ENCODE measurements at places on chromosomes 4 and X.

DNA sequence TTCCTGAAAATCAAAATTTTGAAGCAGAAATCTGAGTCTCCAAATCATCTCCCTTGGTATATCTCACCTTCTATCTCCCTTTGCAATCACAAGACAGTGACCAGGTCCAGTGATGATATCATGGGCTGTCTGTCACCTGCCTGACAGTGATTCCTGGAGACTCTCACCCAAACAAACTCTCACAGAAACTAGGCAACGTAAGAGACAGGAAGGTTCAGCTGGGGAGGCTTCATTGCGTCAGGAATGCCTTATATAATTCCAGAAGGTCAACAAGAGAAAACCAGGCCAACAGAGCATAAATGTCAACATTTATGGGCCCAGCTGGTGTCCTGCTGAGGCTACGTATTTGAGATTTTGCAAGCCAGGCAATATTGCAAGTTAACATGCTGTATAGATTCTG, 412.7 kb downstream of the KCNIP4 start:
- no peak for DNase-seq

GRCh38 chrX:129599499-129599898, 55.3 kb downstream of the APLN start:
- no peak for DNase-seq

- DNase-seq, result no peak
Observed at GRCh38 chr4:138259824-138260223, 17.7 kb upstream of the SLC7A11 start.

- DNase-seq, result no peak
Observed at GRCh38 chr4:27364509-27364908, 503.9 kb downstream of the STIM2 start.

- no peak for DNase-seq
Observed at GRCh38 chr4:113404167-113404571, 354.7 kb downstream of the ANK2 start.

DNA sequence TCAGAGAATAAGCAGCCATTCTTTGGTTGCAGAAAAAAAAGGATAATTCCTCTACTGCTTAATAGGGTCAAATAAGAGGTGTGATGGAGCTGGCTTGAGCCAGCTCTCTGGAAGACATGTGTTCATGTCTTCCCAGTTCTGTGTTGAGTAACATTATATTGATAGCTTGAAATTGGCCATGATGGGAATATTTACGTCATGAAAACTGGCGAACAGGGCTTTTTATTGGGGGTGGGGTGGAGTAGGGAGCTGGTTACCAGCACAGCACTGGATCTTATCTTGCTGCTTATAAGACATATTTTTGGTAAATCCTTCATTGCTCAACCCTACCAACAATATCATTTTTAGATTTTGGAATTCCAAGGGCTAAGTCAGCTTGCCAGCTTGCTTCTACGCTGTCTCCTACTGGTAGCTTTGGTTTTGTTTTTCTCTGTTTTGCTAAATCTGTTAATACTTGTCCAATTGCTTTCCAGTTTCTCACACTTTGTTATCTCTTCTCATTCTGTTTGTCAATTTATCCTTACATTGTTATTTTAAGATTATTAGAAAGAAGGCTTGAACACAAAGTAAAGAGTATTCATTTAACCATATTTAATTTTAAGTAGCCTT, 25.3 kb upstream of the GBA3 start:
- no peak for DNase-seq

- no peak for DNase-seq
Observed at GRCh38 chrX:133412246-133412645, 3.0 kb downstream of the GPC4 start.

GRCh38 chrX:38304010-38304409, 23.3 kb downstream of the RPGR start:
- no peak for DNase-seq

DNA sequence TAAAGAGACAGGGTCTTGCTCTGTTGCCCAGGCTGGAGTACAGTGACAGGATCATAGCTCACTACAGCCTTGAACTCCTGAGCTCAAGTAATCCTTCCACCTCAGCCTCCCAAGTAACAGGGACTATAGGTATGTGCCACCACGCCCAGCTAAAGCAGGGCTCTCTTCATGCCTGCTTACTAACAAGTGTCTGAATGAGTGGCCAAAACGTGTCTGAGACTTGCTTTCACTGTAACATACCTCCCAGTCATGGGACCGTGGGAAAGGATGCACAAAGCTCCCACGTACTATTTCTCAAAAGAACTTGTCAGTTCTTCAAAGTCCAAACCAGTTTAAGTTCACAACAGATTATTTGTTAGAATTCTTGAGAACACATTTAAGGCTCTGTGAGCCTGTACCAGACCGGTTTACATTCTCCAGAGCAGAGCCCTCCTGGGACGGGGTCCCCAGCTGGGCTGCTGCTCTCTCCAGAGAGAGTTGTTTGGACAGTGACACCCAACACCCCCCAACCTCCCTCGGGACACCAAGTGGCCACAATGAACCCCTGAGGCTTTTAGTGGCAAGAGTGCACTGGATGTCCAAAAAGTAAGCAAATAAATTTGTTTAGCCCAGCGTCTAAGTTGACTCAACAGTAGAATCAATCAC, 24.1 kb downstream of the SH3KBP1 start:
- DNase-seq, result no peak

DNA sequence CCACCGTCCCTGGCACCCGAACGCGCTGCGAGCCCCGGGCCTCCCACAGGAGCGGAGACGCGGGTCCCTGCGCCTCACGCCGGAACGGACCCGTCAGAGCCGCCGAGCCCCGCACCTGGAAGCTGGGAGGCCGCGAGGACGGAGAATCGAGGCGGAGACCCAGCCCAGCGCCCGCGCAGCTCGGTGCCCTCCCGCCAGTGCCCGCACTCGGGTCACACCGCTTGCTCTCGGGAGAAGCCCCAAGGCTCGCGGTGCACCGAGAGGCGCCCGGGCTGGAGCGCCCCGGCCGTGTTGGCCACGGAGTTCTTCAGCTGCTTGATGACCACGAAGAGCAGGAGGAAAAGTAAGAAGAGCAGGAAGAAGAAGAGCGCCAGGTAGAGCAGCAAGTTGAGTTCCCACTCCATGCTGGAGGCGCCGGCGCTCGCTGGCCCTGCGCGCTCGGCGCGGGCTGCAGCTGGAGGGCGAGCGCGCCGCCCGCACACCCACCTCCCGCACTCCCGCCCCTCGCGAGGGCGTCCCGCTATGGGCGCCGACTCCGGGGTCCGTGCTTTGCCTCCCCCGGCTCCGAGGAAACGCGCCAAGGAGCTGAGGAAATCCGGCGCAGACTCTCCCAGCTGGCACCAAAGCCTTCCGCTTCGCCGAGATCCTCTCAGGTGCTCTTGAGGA, at the start of gene SMIM43:
Gene SMIM43 (minus strand): TSS at position 463 of the 666 bp plus-strand sequence. CDS start 59 bp downstream, at position 404.
- no peak for DNase-seq

DNA sequence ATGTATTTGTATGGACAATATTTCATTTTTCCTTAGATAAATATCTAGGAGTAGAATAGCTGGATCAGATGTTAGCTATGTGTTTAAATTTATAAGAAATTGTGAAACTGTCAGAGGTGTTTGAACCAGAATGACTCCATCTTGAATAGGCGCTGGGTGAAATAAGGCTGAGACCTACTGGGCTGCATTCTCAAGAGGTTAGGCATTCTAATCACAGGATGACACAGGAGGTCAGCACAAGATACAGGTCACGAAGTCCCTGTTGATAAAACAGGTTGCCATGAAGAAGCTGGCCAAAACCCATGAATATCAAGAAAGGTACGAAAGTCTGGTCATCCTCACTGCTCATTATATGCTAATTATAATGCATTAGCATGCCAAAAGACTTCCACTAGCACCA, 36.3 kb upstream of the SPIN4 start:
- DNase-seq, result no peak

- DNase-seq, result peak; percentile 68
Observed at GRCh38 chr4:85498068-85498733, 23.3 kb downstream of the ARHGAP24 start.

GRCh38 chrX:84118315-84118714, 69.7 kb downstream of the RPS6KA6 start:
- DNase-seq, result no peak

DNA sequence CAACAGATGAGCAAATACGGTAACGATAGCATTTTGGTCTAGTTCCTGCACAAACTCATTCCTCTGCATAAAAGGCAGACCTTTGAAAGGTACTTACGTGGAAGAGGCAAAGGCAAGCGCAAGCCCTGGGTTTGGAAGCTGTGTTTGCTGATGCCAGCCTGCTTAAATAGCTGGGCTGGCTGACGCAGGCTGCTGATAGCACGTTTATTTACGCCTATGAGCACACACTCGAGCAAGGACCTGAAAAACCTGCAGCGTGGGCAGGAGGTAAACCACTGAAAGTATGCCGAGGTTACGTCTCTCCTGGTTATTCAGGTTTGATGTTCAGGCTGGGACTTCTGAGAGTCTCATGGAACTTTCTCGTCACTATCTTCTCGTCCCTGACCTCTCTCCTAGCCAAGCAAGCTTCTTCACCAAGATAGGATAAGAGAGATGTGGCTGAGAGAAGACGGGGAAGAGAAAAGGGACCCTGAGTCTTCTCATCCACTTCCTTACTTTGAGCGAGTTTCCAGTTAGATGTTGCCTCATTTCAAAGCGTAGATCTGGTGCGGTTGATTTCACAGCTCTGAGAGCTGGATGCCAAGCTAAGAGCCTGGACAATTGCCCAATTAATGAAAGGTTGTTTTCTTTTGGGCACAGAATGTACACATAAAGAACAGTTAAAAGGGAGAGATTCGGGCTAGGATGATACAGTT, at the start of gene HOPX:
Gene HOPX (minus strand): TSS at position 139 of the 695 bp plus-strand sequence. CDS start 23,480 bp downstream, outside the sequence.
- no peak for DNase-seq

DNA sequence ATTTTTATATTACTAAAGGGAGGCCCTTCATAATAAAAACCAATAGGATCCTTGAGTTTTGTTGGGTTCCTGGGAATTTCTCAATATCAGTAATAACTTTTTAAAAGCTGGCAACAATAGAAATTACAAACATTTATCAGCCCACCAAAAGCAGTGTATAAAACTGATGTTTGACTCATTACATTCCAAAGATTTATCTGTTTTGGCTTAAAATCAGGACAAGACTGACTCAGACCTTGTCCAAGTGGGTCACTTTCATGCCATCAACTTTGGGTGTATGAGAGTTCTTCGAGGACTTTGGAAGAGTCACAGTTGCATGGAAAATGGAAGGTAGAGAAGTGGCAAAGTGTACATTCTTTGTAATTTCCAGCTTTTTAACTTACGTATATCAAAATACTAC, 102.8 kb downstream of the FRMPD4 start:
- no peak for DNase-seq
